Stimulated activated CD8-positive, alpha-beta memory T cell treated with anti-CD3 and anti-CD28 coated beads, Interleukin-15, amount 100 ng/mL, for 48 hours (primary cell): ENCODE measurements at places on chromosomes 7 and 10.

- DNase-seq: no peak
These were observed 154.8 kb downstream of the DNAJB9 start for GRCh38 chr7:108724251-108725100.

DNA sequence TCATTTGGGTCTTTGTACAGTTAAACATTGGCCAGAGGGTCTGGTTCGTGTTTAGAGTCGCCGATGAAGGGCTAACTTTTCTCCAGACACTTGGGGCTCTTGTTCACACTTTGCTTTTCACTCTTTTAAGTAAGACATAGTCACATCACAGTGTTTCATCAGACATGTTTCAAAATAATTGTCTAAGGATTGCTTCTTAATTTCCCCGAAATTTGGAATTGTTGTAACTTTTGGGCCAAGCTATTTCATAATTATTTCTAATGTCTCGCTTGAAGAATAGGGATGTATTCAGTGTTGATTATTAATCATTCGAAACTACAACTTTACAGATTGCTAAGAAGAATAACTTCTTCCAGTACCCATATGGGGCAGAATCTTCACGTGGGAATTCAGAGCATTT lies 92.8 kb downstream of the TCF7L2 start:
- DNase-seq: no peak

GRCh38 chr10:130377986-130378540 lies 241.9 kb downstream of the GLRX3 start:
- no peak for DNase-seq

GRCh38 chr7:2894118-2894940 lies 50.2 kb upstream of the GNA12 start:
- DNase-seq: peak; percentile 65

DNA sequence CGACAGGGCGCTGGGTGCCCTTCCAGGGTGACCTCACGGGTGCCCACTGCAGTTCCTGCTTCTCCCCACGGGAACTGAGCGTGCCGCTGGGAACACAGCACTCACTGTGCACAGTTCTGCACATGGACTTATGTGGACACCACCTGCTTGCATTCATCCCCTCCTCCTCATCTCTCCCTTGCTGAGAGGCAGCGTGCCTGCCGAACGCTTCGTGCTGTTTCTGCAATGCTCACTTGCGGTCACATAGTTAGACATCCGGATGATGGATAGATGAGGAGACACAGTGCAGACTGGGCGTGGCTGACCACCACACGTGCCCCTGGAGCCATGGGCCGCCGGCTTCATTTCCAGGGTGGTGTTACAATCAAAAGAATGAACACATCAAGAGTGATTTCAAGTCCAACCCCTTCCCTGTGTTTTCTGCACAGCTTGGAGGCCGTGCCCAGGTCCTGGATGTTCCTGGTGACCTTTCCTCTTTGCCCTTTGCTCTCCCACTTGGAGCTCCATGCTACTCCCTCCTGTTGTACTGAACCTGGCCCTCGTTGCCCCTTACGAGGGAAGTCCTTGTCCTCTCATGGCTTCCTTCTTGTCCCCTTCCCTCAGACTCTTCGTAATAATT lies 119.4 kb downstream of the VIPR2 start:
- DNase-seq: no peak

- no peak for DNase-seq
These were observed 185.8 kb upstream of the TMEM106B start for GRCh38 chr7:12025246-12025645.

- no peak for DNase-seq
These were observed 1199.9 kb downstream of the GATA3 start for GRCh38 chr10:9254353-9254752.

DNA sequence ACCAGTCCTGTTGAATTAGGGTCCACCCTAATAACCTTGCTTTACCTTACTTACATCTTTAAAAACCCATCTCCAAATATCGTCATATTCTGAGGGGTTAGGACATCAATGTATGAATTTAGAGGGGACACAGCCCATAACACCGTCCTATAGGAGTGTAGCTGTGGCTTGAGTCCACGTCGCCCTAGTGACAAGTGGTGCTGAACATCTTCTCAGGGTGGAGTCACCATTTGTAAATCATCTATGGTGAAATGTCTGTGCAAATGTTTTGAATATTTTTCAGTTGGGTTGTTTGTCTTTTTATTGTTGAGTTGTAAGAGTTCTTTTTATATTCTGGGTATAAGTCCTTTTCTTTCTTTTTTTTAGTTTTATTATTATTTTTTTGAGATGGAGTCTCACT lies 5.2 kb upstream of the PRAP1 start:
- DNase-seq: no peak

DNA sequence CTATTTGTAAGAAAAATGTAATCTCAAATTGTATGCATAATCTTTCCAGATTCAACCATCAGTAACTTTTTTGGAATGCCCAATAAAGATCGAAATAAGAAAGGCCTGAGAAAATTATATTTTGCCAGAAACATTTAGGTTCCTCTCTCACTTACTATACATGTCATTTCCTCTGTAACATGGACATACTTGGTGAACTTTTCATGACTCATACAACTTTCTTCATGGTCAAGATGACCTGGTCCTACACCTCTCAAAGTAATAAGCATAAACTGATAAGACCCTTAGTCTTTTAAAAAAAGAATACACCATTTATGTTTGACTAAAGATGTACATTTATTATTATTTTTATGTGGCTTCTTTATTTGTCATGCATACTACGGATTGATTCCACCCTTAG lies 125.3 kb downstream of the REEP3 start:
- no peak for DNase-seq

DNA sequence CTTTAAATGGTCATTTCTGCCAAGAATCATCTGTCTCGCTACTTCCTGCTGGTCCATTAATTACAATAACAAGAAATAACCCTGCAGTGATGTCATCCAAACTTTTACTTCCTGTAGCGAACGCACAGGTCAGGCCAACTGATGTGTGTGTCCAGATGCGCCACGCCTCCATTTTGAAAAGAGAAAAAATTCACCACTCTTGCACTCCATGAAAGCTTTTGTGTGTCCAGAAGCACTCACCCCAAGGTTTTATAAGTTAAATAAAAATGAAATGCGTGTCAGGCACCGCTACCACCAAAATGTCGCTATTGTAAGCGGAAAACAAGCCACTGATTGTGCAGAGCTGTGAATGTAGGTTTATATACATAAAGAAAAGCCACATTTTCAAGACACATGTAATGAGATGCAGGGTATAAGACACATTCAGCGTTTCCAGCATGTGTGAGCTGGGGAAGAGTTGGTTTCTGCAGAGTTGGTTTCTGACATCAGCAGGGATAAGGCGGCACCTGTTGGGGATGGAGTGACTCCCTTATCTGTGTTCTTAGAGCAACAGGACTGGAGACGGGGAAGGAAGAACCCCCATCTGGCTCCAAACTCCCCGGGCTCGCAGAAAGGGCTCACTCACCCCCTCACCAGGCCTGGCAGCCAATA lies 83.3 kb downstream of the CTBP2 start:
- no peak for DNase-seq

- no peak for DNase-seq
These were observed 47.9 kb downstream of the WNT2 start for GRCh38 chr7:117274951-117275350.

DNA sequence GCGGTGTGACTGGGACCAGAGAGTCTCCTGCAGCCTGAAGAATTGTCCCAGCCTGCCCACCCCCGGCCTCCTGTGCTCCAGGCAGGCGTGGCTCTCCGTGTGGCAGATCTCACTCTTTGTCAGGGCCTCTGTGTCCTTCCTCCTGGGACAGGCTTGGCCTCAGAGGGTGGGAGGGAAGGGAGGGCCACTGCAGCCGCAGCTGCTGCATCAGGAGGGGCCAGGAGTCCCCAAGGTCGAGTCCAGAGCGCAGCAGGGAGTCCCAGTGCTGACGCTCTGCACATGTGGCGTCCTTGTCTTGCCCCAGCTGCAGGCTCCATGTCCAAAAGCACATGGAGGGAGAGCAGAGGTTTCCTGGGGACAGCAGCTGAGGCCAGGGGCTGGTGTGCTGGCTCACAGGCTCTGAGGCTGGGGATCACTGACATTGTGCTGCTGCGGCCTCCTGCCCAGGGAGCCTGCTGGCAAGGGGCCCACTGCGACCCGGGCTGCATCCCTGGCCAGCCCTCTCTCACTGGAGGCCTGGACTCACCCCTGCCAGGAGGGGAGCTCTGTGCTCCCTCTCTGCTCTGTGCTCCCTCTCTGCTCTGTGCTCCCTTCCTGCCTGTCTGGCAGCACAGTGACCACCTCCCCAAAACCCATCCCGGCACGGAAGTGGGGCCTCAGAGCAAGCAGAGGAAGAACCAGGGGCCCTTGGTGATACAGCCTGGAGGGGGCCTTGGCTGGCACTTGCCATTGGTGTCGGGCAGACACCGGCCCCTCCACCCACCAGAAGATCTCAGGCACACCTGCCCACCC lies 114.6 kb upstream of the RET start:
- no peak for DNase-seq

- DNase-seq: no peak
These were observed 300 bp downstream of the ARHGAP21 start for GRCh38 chr10:24723386-24723787.

DNA sequence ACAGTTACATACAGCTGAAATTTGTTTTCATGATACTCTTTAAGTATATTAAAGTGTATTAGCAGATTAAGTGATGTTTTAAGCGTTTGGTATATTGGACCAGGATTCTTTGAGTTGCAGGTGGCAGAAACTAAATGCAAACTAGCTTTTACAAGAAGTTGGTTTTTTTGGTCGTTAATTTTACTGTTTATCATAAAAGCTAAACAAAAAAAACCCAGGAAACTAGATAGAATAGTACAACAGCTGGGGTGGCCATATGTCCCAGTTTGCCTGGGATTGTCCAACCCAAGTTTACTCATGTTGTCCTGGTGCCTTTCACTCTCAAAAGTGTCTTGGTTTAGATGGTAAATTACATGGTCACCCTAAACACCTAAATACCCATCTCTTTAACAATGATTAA lies 108.7 kb downstream of the PHTF2 start:
- DNase-seq: no peak

DNA sequence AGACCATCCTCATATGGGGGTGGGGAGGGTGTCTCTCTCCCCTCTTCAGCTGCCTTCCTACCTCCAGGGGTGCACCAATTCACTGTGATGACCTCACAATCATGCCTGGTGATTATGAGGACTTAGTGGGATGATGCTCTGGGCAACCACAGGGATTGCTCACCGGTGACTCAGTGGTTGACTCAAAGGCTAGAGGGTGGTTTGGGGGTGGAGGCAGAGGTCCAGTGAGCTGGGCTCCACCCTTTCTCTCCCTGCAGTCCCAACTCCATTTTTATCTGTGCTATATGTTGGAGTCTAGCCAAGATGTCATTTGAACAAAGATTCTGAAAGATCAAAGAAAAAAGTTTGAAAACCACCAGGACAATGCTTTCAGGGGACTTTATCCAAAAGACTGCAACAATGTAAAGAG lies 286.9 kb downstream of the KCNMA1 start:
- DNase-seq: peak; percentile 54

DNA sequence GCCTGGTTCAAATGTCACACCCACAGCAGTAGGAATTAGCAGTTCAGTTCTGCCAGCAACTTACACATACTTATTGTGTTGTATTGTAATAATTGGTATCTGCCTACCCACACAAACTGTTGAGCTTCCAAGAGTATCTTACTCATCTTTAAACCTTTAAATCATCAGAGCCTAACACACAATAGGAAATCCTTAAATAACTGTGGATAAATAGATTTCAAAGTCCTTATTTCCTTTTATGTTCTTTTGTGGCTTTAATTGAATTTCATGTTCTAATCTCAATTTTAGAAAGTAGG lies 3.9 kb downstream of the CASD1 start:
- DNase-seq: no peak

DNA sequence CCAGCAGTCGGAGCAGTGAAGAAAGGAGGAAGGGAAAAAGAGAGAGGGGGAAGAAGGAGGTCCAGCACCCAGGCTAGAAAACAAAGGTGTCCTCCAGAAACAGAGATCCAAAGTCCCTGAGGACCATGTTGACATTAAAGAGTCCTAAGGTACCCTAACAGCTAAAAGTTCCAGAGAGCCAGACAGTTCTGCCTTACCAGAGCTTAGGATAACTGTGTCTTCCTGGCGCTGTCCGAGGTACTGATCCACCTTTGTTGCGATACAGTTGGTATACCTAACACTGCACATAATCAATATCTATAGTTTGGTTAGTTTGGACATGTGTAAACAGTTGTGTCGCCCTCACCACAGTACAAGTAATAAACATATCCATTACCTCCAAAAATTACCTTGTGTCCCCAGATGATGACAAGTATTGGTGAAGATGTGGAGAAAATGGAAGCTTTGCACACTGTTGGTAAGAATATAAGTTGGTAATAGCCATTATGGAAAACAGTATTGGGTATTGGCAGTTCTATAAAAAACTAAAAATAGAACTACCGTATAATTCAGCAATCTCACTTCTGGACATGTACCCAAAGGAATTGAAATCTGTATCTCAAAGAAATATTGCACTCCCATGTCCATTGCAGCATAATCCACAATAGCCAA lies 59.8 kb downstream of the GRID1 start:
- DNase-seq: no peak

GRCh38 chr10:33600381-33600780 lies 265.9 kb upstream of the NRP1 start:
- no peak for DNase-seq

DNA sequence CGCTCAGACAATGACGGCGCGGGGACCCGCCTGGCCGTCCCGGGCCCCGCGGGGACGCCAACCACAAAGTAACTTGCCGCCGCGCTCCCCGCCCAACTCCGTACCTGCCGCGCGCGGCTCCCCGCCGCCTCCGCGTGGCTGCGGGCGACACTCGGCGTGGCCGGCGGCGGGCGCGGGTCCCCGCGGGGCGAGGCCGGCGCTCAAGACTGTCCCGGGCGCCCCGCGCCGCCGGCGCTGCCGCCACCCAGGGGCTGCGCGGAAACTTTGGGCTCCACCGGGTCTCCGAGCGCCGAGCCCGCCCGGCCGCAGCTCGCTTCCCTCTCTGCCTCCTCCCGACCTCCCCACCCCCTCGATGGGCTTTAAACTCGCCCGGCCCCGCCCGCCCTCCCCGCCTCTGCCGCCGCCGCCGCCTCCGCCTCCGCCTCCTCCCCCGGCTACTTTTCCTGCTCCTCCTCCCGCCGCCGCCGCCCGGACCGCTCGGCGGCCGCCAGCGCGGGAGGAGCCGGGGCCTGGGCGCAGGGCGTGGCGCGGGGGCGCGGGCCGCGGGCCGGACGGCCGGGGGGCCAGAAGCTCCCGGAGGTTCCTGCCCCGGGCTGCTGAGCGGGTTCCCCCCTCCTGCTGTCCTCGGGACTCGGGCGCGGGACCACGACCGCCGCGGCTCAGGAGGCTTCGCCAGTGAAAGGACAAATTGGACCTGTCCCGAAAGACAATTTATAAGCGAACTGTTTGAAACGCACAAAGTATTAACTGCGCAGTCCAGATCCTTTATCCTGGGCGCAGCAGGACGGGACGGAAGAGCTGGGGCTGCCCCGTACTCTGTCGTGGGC lies 10.6 kb upstream of the GRB10 start:
- no peak for DNase-seq

GRCh38 chr7:154817224-154817896 lies 185.6 kb downstream of the PAXIP1 start:
- no peak for DNase-seq

GRCh38 chr7:154259396-154259795 lies 207.2 kb downstream of the DPP6 start:
- no peak for DNase-seq

GRCh38 chr10:109883859-109884771 lies 39.2 kb downstream of the XPNPEP1 start:
- peak; percentile 17 for DNase-seq
